ENCODE measurements at places on chromosomes 1 and 21.
A peak's percentile ranks its signal among the peaks of the same experiment; 100 is the strongest.

DNA sequence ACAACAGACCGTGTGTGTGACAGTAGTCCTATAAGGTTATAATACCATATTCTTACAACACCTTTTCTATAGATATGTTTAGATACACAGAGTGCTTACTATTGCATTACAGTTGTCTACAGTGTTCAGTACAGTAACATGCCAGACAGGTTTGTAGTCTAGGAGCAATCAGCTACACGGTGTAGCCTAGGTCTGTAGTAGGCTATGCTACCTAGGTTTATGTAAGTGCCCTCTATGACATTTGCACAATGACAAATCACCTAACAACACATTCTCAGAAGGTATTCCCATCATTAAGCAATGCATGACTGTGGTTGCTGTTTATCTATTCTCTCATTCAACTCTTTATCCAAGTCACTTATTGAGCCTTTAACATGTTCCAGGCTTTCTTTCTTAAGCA is 1.8 kb upstream of the WLS start:
- DNase-seq: no peak

DNA sequence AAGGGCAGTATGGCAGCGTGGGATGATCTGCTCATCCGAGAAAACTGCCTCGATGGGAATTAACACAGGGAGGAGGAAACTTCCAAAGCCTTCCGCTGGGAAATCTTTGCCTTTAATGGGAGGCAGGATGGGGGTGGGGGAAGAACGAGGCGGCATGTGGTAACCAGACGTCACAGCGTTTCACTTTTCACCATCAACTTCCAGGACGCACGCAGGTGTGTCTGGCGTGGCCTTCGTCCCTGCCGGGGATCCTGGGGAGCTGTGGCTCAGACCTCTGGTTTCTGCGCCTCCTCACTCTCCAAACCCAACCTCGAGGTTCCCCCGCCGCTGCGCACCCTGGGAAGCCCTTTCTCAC is 282 bp downstream of the RSPH1 start:
- DNase-seq: no peak

GRCh38 chr1:214847071-214847810 is 235.3 kb upstream of the KCNK2 start:
- no peak for DNase-seq

- peak; percentile 26 for DNase-seq
These were observed 91.5 kb downstream of the SPATA46 start for GRCh38 chr1:162285149-162285561.

- no peak for DNase-seq
These were observed 128.4 kb downstream of the HIVEP3 start for GRCh38 chr1:41790351-41790750.

DNA sequence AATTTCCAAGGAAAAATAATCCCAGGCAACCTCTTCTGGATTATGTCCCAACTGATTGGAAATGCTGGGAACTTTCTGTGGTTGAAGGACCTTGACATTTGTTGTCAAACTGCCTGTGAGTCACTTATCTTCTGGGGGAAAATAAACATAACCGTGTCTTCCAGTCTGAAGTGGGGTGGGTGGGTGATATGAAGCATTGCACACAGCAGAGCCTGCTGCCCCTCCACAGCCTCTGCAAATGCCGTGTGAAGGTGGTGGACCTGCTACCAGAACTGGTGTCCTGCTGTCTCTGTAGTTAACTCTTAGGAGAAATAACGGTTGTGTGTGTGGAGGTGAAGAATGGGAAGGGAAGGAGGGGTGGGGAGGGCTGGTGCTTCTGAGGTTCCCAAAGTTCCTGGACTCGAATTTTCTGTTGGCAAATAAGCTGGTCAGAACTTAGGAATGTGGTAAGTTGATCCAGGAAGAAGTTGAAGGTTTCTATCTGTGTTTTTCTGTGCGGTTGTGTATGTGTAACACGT is 23.2 kb downstream of the GALNT2 start:
- no peak for DNase-seq

GRCh38 chr1:157289424-157290105 is 151.4 kb upstream of the ETV3 start:
- no peak for DNase-seq

DNA sequence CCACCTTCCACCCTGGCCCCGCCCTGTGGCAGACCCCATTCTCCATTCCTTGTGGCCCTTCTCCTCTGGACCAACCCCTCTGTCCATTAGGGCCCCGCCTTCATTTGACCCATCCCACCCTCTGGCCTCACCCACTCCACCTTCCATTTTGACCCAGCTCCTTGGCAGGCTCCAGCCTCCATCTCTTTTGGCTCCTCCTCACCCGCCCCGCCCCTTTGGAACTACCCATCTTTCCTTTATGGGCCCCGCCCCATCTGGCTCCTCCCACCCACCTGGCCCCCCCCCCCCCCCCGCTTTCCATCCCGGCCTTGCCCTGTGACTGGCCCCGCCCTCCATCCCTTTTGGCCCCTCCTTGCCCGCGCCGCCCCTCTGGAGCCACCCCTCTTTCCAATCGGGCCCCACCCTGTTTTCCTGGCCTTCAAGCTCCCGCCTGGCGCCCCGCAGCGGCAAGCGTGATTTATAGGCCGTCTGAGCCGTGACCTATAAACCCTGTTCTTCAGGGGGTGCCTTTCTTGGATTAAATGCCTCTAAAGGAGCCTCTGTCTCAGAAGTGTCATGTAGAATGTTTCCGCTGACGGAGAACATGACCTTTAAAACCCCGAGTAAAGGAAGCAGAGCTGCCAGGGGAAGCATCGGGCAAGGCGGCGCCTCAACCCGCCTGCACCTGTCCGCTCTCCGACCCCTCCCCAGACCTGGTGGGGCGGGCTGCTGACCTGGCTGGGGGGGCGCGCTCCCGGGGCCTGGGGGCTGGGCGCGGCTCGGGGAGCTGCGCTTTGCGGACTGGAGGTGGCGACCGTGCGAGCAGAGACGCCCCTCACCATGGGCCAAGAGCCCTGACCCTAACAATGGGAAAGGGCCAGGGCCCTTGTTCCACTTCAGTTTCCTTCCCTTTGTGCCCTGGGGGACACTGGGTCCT is 178.0 kb downstream of the CAMTA1 start:
- DNase-seq: no peak

- no peak for DNase-seq
These were observed 284.6 kb upstream of the KAZN start for GRCh38 chr1:14313731-14314431.

GRCh38 chr1:45765999-45766792 is 15.7 kb upstream of the IPP start:
- no peak for DNase-seq

- no peak for DNase-seq
These were observed 27.8 kb upstream of the DR1 start for GRCh38 chr1:93317943-93318342.

GRCh38 chr1:36150296-36151133 is 1.2 kb upstream of the TRAPPC3 start:
- DNase-seq: peak; percentile 97

DNA sequence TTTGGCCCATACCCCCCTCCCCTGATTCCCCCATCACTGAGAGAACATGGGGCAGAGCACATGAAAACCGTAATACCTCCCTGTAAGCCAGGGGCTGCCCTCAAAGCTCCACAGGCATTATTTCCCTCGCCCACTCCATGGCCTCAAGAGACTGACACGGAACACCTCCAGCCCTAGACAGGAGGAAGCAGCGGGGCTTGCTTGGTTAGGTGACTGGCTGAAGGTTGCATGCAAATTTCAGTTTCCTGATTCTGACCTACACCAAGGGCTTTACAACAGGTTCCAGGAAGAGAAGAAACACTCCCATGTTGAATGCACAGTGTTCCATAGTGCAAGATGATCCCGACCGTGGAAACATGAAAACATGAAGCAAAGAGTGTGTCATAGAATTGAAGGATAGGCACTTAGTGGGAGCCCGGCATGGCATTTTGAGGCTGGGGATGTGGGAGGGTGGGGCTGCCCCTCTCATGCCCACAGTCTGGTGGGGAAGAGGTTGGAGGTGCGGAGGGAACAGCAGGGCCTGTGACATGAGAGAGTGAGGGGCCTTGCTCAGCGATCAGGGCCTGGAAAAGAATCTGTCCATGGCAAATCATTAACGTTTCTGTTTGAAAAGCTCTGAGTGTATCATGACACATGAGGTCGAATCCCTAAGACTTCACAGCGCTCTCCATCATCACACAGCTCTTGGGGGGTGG is 33.5 kb downstream of the GPR137B start:
- DNase-seq: no peak

DNA sequence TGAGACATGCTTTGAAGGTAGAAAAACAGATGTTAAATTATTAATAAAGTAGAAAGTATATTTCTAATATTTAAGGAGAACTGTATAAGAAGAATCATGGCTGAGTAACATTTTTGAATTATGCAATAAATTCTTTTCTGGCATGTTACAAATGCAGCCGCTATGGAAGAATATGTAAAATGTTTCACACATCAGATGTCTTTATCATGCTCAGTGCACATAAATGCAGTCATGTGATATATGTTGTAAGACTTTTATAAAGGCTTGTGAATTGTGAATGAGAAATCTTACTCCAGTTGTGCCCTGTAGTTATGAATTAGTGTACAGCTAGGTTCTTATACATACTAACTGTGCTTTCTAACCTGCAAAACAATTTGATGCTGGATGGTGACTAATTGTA is 53.5 kb downstream of the LRRC8B start:
- DNase-seq: no peak

DNA sequence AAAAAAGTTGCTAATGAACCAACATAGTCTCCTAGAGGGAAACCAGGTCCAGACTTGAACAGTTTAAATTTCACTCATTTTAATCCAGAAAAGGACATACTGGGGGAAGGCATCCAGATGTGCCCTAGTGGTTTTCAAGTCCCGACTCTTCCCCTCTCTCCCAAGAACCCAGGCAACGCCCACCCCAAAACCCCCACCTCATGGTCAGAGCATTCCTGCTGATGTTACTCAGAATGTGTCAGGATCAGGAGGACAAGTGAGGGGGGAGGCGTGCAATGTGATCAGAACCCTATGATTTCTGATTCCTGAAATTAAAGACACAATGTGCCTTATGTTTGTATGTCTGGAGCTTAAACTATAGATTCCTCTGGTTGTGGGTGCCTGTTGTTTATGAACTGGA is 1.6 kb upstream of the CTSK start:
- DNase-seq: no peak

DNA sequence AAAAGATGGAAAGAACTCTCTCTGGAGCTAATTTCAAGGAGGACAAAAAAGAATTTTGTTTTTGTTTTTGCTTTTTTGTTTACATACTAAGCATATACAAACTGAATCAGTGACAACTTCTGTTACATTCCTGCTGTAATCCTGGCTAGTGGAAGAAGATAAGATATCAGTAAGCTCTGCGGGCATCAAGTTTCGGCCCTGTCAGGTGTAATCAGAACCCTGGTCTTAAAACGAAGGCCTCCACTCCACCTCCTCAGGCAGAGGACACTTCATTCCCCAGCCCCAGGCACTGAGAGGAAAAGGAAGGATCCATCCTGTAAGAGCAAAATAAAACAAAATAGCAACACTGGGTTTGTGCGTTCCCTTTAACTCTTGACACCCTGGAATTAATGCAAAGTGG is 88.9 kb upstream of the ARHGAP29 start:
- DNase-seq: peak; percentile 96

- DNase-seq: peak; percentile 93
These were observed 880 bp downstream of the ALPL start for GRCh38 chr1:21510113-21510493.

DNA sequence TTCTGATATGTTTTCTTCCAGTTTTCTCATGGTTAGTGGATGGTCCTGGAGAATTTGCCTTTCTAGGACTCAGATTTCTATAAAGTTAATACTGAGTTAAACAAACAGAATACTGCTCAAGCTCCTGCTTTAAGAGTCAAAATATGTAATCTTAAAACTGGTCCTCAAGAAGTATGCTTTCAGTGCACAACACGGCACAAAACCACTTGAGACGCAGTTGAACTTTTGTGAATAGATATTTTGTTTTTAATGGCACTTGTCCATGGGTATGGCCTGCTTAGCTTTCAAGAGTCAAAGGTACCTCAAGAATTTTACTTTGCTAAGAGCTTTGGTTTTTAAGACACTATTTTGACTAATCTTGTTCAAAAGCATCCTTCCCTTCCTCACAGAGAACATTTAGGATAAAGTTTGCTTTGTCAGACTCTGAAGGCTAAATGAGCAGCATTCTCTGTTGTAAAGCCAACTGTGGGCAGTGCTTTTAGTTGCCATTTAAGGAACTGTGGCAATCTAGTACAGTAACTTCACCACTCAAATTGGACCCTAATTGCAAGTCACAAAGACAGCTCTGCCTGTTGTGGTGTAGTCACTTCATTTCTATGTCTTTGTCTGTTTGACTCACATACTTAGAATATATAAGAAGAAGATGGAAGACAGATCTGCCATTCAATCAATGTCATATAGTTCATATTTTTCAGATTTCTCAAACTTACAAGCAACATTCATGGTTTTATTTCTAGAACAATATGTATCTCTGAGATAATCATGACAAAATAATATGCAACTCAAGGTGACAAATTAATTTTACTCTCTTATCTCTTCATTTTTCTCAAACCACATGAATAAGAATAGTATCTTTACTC is 28.8 kb downstream of the SAMD13 start:
- DNase-seq: no peak

- peak; percentile 84 for DNase-seq
These were observed at the start of gene SLC22A15 for GRCh38 chr1:115976062-115976920. Gene SLC22A15 (plus strand): TSS chr1:115976513. CDS start chr1:115976628, 115 bp downstream.

- no peak for DNase-seq
These were observed 1.7 kb downstream of the GJB4 start for GRCh38 chr1:34761176-34761761.

DNA sequence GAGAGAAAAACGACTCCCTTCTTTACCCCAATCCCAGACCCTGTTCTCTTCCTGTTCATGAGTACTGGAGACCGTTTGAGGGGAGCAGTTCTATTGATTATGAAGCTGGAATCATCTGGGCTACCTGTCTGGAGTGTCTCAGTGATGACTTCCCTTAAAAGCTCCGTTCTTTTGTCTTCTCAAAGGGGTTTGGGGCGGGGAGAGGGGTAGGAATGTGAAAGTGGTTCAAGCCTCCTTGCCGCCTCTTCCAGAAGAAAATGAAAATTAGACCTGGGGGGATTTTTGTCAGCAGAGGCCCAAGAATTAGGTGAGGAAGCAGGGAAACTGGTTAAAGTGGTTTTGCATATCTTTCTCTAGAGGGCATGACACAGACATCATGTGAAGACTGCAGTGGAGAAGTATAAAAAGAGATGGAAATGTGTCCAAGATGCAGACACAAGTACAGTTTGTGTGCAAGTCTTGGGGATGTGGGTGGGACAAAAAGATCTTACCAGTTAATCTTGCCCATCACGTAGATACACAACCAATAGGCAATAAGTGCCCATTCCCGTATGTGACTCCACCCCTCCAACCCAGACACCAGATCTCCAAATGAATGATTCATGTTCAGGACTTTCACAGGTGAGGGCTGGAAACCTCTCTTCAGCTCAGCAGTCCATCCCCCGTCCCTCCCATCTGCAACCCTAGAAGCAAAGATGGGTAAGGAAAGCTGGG is 470 bp upstream of the MTMR11 start:
- DNase-seq: peak; percentile 80

DNA sequence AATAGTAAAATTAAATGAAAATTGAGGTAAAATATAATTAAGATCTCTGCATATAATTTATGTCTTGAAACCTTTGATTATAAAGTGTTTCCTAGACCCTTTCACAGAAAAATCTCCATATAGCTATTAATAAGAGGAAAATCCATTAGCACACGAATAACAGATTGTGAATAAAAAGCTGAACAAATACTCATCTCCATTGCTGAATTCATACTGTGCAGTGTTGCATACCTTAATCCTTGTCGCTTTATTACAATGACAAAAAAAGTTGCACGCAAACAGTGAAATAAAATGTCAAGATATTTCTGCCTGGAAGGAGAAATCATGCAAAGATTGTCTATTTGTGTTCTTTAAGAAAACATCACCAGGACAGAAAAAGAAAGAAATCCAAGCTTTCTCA is 499.1 kb upstream of the TMPRSS15 start:
- DNase-seq: no peak

- no peak for DNase-seq
These were observed 46.1 kb upstream of the ARHGAP29 start for GRCh38 chr1:94283462-94283861.

Data from mesendoderm (in vitro differentiated cells).